Progenitor cell of endocrine pancreas (in vitro differentiated cells): ENCODE measurements at places on chromosomes 5 and 9. TPM values are rescaled to one million over a fixed set of nuclear protein-coding genes. Genes with fewer than 3 reads are reported as not detected.

Gene RGS7BP
- 0.14 TPM in 1 of 2 replicates, not detected in the other for total RNA-seq

Gene UGT3A2
- total RNA-seq: 0.53 and 0.67 TPM in 2 replicates

Gene PLCXD3
- total RNA-seq: 1.1 and 1.2 TPM in 2 replicates

GRCh38 chr5:146722361-146722779 lies 156.2 kb downstream of the PPP2R2B start:
- H3K27ac ChIP-seq: no peak overlapping the region
- no peak overlapping the region for H3K4me3 ChIP-seq
- no peak for DNase-seq
- peaks cover 4% of the 10 kb centered on the region for H3K27me3 ChIP-seq

GRCh38 chr9:71733176-71733575 lies 35.1 kb downstream of the CEMIP2 start:
- no peak overlapping the region for H3K27ac ChIP-seq
- H3K4me3 ChIP-seq: no peak overlapping the region

- no peaks in the 10 kb centered on the region for H3K36me3 ChIP-seq
- no peak for DNase-seq
- H3K4me1 ChIP-seq: peaks cover 9% of the 10 kb centered on the region
- no peak overlapping the region for H3K4me3 ChIP-seq
- H3K27me3 ChIP-seq: no peaks in the 10 kb centered on the region
Observed at GRCh38 chr9:30925635-30926034, 1458.8 kb upstream of the ACO1 start.

GRCh38 chr9:136525841-136526499 lies 19.9 kb downstream of the NOTCH1 start:
- DNase-seq: no peak
- peak overlapping the region; percentile 62 for H3K27ac ChIP-seq
- H3K4me1 ChIP-seq: peaks cover 10% of the 10 kb centered on the region
- no peak overlapping the region for H3K4me3 ChIP-seq
- H3K27me3 ChIP-seq: no peaks in the 10 kb centered on the region

DNA sequence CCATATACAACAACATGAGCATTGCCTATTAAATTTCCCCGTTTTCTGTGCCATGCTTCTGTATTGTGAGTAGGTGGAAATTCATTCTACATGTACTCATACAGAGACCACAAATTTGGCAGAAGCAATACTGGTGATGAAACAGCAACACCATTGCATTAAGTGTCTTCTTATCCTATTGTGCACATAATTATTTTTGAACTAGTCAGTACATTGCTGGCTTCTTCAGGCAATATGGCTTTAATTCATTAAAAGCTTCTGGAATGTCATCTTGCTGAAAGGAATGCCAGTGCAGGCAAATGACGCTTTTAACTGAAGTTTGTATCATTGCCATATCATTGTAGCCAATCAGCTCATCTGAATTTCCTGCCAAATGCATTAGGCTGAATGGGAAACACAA lies 82.6 kb downstream of the KIAA1958 start:
- H3K36me3 ChIP-seq: peaks cover 3% of the 10 kb centered on the region
- H3K27ac ChIP-seq: no peak overlapping the region
- H3K4me1 ChIP-seq: peaks cover 29% of the 10 kb centered on the region
- no peak for DNase-seq
- H3K27me3 ChIP-seq: no peaks in the 10 kb centered on the region

GRCh38 chr5:135442431-135443160 lies 4.6 kb downstream of the DCANP1 start:
- peaks cover 3% of the 10 kb centered on the region for H3K4me1 ChIP-seq
- no peak overlapping the region for H3K4me3 ChIP-seq

DNA sequence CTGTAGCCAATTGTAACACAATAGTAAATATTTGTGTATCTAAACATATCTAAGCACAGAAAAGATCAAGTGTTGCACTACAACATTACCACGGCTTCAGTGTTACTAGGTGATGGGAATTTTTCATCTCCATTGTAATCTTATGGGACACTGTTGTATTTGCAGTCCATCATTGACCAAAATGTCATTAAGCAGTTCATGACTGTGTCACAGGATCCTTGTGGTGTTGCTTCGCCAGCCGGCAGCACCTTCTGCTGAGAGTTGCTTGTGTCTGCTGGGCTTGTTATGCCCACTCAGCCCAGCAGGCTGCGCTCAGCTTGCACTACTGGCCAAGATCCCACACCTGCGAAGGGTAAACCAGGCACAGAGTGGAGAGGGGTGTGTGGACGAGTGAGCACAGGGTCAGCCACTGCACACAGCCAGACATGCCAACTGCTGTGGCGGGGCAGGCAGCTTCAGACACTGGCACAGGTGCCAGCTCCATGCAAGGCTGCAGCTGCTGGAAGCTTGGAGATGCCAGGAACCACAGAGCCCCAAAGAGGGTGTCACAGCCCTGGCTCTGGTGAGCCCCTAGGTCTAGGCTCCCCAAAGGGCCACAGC lies 273.7 kb downstream of the CETN3 start:
- H3K27me3 ChIP-seq: no peaks in the 10 kb centered on the region
- no peak for DNase-seq
- no peak overlapping the region for H3K4me3 ChIP-seq
- H3K4me1 ChIP-seq: no peaks in the 10 kb centered on the region
- no peaks in the 10 kb centered on the region for H3K36me3 ChIP-seq

- no peak overlapping the region for H3K4me3 ChIP-seq
- no peak overlapping the region for H3K27ac ChIP-seq
- no peak for DNase-seq
- no peaks in the 10 kb centered on the region for H3K27me3 ChIP-seq
- H3K36me3 ChIP-seq: no peaks in the 10 kb centered on the region
- H3K4me1 ChIP-seq: no peaks in the 10 kb centered on the region
Observed at GRCh38 chr5:155295111-155295510, 281.6 kb downstream of the KIF4B start.

GRCh38 chr9:105296445-105296844 lies 52.0 kb downstream of the SLC44A1 start:
- H3K27me3 ChIP-seq: no peaks in the 10 kb centered on the region
- H3K27ac ChIP-seq: peak overlapping the region; percentile 58
- no peak overlapping the region for H3K4me3 ChIP-seq

GRCh38 chr5:138082033-138082432 lies 1.8 kb upstream of the WNT8A start:
- no peak overlapping the region for H3K4me3 ChIP-seq
- H3K36me3 ChIP-seq: no peaks in the 10 kb centered on the region
- H3K27ac ChIP-seq: no peak overlapping the region
- H3K4me1 ChIP-seq: no peaks in the 10 kb centered on the region

DNA sequence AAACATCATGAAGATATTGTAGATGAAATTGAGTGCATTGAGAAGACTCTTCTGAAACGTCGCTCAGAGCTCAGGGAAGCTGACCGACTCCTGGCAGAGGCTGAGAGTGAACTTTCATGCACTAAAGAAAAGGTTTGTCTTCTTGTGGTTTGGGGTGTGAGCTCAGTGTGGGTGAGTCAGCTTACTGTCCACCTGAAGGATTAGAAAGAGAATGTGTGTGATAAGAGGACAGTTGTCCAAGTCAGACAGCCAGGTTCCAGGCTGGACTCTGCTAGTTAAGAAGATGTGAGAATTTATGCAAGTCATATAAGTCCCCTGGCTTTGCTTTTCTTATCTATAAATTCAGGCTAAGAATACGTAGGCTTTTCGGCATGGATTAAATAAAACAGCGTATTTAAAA lies 46.9 kb downstream of the RAB14 start:
- DNase-seq: no peak
- H3K27me3 ChIP-seq: no peaks in the 10 kb centered on the region
- H3K4me1 ChIP-seq: no peaks in the 10 kb centered on the region
- H3K36me3 ChIP-seq: peaks cover 17% of the 10 kb centered on the region
- no peak overlapping the region for H3K4me3 ChIP-seq
- no peak overlapping the region for H3K27ac ChIP-seq

DNA sequence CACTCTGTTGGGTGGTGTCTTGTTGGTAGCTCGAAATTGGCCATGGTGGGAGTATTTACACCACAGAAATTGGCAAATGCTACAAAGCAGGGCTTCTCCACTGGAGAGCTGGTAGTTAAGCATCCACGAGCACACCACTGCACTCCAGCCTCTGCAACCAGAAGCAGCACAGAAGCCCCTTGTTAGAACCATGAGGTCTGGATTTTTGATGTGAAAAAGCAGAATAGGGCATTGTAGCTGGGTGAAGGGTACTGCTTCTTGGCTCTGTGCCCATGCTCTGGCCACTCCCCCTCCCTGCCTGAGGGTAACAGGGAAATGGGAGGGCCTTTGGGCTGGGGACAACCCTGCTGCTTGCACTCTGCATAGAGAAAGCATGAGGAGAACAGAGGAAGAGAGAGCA lies 81.2 kb upstream of the UBTD2 start:
- H3K27ac ChIP-seq: no peak overlapping the region
- peaks cover 28% of the 10 kb centered on the region for H3K36me3 ChIP-seq
